CD4-positive, alpha-beta T cell treated with Interleukin-15 for 1 hour (primary cell): ENCODE measurements at places on chromosomes 4 and X.

GRCh38 chr4:148716431-148717052 is 274.3 kb upstream of the NR3C2 start:
- no peak for DNase-seq

DNA sequence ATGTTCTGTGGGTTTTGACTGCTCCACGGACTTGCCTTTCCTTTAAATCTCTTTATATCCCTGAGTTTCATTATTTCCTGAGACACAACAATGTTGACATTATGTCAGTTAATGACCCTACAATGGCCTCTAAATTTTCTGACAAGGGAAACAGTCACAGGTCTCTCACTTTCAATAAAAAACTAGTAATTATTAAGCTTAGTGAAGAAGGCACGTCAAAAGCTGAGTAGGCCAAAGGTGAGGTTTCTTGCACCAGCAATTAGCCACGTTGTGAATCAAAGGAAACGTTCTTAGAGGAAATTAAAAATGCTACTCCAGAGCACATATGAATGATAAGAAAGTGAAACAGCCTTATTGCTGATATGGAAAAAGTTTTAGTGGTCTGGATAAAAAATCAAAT is 930.2 kb upstream of the GRID2 start:
- no peak for DNase-seq

- DNase-seq, result no peak
These were observed 587 bp upstream of the AFF2 start for GRCh38 chrX:148499638-148500422.

GRCh38 chr4:31923634-31924033 is 1203.5 kb downstream of the PCDH7 start:
- DNase-seq, result no peak

- no peak for DNase-seq
These were observed 81.4 kb downstream of the ARHGAP10 start for GRCh38 chr4:147813109-147813773.

DNA sequence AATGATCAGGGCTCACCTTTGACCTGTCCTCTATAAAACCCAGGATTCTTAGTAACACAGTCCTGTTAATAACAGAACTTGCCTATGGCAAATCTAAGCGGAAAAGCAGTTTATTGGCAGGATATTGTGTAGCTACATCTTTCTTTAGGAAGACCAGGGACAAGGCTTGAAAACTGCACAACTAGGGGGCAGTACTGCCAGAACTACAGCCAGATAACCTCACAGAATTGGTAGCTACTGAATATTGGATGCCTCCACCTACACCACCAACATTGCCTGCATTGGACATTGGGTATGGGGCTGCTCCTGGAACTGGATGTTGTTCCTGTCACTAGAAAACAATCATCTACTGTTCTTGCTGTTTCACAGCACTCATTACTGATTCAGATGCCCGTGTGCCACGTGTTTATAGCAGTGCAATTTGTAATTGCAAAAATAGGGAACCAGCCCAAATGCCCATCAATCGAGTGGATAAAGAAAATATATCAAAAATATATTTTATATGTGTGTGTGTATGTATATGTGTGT is 47.4 kb downstream of the REPS2 start:
- no peak for DNase-seq

DNA sequence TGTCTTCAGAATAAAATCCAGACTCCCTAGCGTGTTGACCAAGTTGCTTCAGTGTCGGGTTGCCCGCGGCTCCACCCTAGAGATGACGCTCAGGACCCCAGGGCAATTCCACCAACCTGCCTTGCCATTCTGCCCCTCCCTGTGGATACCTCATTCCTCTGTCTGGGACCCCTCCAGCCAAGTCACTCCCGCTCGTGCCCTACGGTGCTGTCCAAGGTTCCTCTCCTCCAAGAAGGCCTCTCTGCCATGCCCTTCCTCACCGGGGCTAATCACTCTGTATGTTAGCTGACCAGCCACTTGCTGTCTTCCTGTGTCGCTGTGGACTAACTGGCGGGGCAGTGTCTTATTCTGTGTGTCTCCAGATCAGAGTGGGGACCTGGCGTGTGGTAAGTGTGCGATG is 46.6 kb downstream of the TENM3 start:
- no peak for DNase-seq

GRCh38 chrX:41384051-41384705 is 50.2 kb downstream of the DDX3X start:
- peak; percentile 73 for DNase-seq

GRCh38 chr4:105843941-105844340 is 51.3 kb upstream of the NPNT start:
- no peak for DNase-seq

DNA sequence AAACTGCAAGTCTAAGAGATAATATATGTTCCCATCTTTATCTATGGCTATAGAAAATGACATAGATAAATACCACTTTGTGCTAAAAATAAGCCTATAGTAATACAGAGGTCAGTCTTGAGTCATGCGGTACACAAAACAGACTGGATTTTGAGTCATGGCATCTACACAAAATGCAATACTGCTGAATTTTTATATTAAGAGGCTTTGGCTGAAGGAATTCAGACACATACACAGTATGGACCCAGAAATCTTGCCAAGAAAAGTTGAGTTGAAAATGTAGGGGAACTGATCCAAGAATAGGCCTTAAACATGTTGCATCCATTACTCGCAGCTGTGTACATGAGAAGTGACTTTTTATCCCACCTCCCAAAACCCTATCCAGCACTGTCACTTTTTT is 184.4 kb downstream of the TENM3 start:
- no peak for DNase-seq
